ENCODE measurements at places on chromosomes 1 and 21.

- peak; percentile 69 for DNase-seq
These were observed 46.4 kb upstream of the ERG start for GRCh38 chr21:38544661-38545060.

- DNase-seq = no peak
These were observed 5.9 kb downstream of the RHEX start for GRCh38 chr1:206058927-206059292.

DNA sequence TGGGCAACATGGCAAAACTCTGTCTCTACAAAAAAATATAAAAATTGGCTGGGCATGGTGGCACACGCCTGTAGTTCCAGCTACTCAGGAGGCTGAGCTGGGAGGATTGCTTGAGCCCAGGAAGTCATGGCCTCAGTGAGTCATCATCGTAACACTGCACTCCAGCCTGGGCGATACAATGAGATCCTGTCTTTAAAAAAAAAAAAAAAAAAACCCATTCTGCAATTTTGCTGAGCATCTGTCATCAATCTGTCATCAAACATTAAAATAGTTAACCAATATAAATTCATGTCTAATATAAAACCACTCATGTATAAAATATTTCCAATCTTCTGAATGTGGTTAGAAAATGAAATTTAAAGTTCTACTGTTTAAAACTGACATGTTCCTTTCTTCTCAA, 56.9 kb downstream of the LPAR3 start:
- DNase-seq = no peak

DNA sequence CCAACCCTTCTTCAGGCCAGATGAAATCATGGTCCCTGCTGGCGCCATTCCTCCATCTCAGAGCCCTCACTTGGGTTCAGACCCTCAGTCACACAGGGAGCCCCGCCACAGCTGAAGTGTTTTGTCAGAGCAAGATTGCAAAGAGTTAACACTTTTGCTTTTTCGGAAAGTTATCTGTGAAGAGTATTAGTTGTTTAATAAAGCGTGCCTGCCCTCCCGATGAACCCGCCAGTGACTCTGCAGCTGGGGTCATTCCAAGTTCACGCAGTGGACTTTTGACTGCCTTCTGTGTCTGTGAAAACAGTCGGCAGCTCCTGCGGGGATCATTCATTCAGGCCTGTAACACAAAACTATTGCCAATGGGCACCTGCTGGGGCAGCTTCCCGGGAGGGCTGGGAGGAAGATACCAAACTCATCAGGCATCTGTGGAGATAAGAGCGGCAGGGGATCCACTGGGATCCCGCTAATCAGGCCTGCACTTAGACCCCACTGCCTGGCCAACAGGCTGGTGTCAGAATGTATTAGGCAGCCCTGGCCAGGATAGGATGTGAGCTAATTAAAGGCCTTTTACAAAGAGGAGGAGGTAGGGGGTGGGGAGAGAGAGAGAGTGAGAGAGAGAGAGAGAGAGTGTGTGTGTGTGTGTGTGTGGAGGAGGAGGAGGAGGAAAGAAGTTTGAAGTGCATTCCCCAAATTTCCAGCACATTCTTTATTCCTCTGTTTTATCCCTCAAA, 184.5 kb downstream of the DHRS3 start:
- DNase-seq = peak; percentile 87

DNA sequence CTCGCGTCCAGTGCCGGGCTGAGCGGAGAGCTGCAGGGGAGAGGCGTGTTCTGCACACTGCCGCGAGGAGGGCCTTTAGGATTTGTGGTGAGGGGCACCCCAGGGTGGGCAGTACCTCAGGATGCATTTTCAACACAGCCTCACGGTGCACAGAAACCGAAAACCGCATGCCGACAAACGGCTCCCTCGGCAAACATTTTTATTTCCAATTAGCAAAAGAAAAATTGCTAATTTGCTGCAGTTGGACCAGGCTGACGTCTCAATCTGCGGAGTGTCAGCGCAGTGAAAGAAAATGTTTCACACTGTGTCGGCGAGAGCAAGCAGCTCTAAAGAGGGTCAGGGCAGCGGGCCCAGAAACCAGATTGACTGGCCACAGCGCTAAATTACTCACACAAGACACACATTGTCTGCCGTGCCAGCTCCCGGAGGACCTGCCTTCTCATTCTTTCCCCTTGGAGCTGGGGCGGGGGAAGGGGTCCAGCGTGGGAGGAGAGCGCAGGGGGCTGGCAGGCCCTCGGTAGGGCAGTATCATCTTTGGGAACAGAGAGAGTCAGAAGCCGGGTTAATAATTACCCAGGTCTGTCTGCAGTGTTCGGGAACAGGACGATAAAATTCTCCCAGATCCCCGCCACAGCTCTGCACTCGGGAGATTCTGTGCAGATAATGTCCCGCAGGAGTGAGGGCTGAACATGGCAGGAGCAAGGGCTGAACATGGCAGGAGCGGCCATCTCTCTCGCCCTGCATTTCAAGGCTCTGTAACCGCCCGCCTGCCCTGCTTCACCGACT, 150.2 kb downstream of the PRDM16 start:
- DNase-seq = no peak

DNA sequence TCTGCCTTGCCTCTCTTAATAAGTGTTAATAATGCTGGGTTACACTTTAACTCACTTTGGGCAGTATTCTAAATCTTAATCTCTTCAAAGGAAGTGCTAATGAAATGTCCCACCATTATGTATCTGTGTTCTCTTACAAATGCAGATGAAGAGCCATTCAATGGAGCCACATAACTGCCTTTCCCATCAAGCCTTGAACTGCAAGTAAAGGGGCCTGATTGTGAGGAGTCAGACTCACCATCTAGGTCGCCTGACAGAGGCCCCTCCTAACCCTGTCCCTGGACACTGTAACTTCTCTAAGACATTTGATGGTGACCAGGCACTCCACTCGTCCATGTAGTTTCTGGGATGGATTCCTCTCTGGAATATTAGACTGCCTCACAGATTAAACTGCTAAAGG, 329.4 kb downstream of the KIF26B start:
- DNase-seq = no peak

DNA sequence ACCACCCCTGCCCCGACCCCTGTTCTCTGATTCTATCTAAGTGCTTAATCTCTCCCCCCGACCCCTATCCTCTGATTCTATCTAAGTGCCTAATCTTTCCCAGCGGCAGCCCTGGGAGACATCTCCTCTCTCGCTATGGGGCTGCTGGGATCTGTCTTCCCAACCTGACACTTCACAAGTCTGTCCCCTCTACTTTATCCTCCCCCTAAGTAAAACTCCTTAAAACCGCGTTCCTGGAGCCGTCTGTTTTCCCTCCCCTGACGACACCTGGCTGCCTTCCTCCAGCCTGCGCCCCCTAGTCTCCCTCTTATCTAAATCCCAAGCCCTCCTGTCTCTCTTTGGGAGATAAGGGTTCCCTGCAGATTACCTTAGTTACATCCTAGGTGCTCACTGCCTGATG, 30.5 kb downstream of the EPHB2 start:
- peak; percentile 51 for DNase-seq

DNA sequence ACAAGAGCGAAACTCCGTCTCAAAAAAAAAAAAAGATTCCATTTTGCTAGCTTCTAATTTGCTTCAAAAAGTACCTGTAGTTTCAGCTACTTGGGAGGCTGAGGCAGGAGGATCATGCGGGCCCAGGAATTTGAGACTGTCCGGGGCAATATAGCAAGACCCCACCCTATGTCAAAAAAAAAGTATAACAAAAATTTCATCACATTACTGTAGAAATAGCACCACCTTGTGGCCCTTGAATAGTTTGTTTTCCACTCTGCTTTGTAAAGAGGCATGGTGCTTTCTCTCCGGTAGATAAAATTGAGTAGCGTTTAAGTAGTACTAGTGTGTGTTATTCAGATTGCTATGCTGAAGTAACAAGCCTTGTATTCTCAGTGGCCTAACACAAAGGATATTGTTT, 18.2 kb upstream of the MSTO1 start:
- DNase-seq = peak; percentile 68

DNA sequence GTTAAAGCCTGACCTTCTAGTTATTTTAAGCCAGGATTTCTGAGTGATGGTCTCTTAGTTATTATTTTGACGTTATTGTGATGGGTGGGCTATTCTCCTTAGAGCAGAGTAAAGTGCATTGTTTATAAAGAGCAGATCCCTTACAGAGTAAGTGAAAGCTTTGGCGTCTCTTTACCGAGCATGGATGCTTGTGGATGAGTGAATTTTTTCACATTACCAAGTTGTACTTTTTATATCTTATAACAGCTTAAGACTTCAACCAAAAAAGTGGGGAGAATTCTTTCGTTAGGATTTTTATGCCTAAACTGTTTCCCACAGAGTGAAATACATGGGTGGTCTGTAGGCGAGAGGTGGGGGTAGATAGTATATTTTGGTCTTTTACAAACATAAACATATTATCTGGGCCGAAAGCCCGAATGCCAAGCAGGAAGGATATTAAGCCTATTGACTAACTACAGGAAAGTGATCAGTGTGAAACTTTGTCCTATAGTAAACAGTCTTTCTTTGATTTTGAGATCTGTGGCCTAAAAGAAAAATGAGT, 279.1 kb upstream of the C1orf105 start:
- peak; percentile 33 for DNase-seq

DNA sequence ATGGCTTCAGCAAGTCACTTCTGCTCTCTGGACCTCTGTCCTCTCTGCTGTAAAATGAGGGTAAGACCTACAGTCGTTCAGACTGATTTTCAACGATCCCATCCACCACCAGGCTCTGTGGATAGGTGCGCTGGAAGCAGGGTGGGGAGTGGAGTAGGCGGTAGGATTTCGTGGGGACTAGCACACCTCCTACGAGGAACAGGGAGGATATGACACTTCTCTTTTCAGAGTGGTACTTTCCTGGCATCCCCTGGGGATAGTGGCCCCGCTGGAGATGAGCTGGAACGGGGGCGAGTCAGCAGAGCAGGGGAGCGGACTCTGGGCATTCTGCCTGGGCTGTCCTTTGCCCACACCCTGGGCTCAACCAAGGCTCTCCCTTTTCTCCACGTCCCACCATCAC, 17.7 kb downstream of the ETNK2 start:
- DNase-seq = no peak

DNA sequence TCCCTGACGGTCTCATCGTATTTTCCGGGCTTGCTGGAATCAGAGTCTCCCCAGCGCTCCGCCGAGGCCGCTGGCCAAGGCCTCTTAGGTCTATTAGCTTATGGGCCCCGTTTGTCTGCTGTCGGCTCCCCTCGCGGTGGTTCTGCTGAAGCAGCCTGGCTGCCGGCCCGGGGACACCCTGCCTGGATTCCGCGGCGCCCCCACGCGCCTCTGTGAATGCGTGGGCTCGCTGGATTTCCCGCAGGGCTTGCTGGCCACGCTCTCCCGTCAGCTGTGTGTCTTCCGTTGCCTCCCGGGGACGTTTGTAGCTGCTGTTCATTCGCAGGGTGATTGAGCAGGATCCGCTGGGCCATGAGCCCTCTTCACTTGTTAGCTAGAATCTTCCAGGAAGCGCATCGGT, 8.4 kb downstream of the LRRC3 start:
- DNase-seq = no peak

- DNase-seq = no peak
These were observed 27.9 kb downstream of the MATN1 start for GRCh38 chr1:30695439-30695841.

- DNase-seq = no peak
These were observed 29.4 kb upstream of the LRRN2 start for GRCh38 chr1:204714861-204715511.

DNA sequence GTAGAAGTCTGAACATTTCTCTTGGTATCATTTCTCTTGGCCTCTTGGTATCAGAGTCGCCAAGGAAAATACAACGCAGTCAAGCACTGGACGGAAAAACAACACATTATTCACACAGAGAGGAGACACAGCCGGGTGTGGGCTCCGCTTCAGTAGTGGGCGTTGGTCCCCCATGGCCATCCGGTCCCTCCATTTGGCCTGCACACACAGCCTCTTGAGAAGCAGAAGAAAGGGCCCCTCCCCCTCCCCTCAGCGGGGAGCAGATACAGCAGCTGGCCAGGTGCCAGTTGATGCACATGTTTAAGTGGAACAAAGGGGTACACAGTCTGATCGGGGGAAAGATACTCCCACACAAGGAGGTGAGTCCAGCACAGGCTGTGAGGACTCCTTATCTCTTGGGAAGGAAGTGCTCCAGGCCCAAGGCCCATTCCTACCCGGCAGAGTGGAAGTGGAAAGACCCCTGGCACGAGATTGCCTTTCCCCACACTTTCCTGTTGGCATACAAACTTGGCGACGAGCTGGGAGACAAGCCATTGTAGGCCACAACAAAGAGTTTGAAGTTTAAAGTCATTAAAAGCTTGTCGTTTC, 311.3 kb downstream of the FAM72C start:
- DNase-seq = no peak

DNA sequence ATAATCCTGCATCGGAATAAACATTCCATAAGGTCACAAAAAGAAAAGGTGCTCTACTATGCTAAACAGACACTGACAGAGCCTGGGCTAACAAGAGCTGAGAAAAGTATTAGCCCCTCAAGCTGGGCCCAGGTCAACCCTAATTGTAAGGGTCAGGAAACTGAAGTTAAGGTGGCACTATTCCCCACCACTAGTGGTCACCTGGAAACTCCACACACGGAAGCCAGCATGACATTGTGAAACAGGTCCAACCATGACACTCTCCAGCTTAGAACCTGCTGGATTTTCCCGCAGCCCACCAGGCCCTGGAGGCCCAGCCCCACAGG, 1.2 kb downstream of the PTTG1IP start:
- DNase-seq = no peak
